ENCODE measurements at places on chromosomes 2 and 18.

- no peak for DNase-seq
These were observed 72.0 kb downstream of the RIF1 start for GRCh38 chr2:151481744-151482143.

DNA sequence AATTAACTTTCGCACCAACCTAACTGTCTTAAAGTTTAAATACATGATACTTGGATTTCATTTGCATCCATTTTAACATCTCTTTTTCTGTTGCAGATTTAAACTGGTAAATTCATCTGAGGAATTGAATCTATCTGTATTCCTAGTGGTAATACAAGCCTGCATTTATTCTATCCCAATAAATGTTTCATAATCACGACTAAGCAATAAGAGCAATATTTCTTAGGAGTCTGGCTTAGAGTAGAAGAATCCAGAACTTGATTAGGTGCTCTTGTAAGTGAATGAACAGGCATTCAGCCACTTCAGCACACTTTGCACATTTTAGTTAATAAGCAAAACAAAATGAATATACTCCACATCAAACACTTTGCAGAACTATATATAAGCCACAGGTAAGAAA is 27.0 kb downstream of the MSH6 start:
- no peak for DNase-seq

DNA sequence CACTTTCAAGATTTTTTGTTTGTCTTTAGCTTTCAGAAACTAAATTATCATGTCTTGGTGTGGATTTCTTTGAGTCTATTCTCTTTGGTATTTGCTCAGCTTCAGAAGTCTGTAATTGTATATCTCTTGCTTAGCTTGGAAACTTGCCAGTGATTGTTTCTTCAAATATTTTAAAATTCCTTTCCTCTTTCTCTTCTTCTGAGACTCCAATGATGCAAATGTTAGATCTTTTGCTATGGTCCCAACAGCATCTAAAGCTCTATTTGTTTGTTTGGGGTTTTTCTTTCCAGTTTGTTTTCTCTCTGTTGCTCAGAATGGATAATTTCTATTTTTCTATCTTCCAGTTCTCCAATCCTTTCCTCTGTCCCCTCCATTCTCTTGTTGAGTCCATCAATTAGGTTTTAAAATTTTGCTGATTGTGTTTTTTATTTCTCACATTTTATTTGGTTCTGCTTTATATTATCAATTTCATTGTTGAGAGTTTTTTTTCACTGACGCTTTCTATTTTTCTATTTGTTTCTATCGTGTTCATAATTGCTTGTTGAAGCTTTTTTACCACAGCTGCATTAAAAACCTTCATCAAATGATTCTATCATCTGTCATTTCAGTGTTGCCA is 81.5 kb upstream of the DAPL1 start:
- DNase-seq = no peak

- DNase-seq = no peak
These were observed 14.7 kb upstream of the SP3 start for GRCh38 chr2:173979751-173980351.

DNA sequence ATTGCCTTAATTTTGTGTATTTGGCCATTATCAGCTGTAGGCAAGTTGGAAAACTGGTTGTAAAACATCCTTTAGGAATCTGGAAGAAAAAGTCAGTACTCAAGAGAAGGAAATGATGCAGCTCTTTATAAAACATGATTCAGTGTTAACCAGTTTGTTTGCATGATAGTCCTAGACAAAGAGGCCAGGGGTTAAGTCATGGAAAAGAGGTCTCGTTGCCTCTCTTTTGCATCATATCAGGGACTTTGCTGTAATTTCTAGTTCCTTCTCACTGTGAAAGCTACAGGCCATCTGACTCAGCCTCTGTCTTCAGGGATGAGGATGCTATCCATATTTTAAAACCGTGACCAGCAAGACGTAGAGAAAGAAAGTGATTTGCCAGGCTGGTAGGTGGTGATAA is 38.0 kb downstream of the NPAS2 start:
- no peak for DNase-seq

DNA sequence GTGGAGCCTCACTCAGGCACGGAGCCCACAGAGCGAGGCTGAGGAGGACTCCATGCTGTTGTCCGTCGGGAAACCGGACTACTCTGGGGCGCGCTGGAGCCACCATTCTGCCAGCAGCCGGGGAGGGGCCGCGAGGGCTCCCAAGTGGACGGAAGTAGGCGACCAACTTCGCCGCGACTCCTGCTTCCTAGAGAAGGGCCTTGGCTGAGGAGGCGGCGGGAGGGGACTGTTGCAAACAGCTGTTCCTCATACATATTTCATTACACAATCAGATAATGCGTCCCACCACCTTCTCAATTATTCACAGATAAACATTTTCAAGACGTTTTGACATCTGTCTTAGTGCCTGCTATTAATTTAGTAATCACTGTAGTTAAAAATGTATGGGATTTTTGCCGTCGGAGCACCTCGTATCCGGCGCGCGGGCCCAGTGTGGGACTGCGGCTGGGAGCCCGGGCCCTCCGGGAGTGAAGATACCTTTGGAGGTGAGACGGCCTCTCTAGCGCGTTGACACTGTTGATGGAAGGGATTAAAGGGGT is 11.7 kb upstream of the SIX3 start:
- DNase-seq = no peak

- DNase-seq = no peak
These were observed 7.8 kb upstream of the SEMA4C start for GRCh38 chr2:96877631-96878092.

- DNase-seq = no peak
These were observed 93.5 kb downstream of the NFATC1 start for GRCh38 chr18:79489051-79489898.

DNA sequence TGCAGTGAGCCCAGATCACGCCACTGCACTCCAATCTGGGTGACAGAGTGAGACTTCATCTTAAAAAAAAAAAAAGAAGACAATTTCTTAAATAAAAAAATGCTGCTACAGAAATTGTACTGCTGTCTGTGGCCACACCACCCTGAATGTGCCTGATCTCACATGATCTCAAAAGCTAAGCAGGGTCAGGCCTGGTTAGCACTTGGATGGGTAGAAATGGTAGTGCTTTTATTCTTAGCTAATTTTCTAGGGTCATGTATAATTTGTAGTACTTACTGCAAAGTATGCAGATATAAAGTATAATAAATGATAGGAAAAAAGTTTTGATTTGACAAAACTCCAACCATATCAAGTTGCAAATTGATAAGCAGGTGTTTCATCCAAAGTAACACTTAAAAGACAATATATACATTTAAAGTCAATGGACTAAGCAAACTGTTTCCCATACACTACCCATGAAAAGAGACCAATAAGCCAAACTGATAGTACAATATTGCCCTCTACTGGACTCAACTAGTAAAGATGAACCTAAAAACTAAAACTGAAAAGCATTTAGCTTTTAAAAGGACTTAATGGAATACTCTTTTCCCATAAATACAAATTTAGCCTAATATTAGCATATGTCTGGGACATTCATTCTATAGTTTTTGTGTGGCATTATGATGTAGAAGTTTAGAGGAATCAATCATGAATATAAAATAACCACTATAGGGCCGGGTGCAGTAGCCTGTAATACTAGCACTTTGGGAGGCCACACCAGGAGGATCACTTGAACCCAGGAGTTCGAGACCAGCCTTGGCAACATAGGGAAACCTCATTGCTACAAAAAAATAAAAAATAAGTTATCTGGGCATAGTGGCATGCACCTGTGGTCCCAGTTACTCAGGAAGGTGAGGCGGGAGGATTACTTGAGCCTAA is 18.6 kb upstream of the PEX13 start:
- peak; percentile 47 for DNase-seq

- DNase-seq = no peak
These were observed 325.2 kb downstream of the DYSF start for GRCh38 chr2:71778514-71778913.

DNA sequence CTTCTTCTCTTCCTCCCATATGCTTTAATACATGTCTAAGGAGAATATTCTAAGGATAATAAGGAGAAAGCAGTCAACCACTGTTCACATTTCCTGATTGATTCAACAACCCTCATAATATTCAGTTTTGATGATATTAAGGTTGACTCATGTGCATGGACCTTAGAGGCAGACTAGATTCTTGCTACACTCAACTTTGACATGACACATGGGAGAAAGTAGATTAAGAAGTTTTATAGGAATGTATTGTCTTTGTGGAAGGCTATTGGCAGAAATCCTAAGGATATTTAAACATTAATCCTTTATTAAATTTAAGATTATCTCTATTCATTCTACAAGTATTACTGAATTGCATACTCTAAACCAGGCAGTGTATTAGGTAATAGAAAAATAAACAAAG is 309.1 kb upstream of the CYRIA start:
- DNase-seq = no peak

GRCh38 chr2:238155051-238155760 is 3.6 kb upstream of the ERFE start:
- no peak for DNase-seq

- no peak for DNase-seq
These were observed 16.2 kb upstream of the FHL2 start for GRCh38 chr2:105415007-105415406.

- DNase-seq = peak; percentile 59
These were observed 436.6 kb upstream of the NRP2 start for GRCh38 chr2:205245652-205246051.

GRCh38 chr2:64283006-64283570 is 138.9 kb upstream of the PELI1 start:
- no peak for DNase-seq

GRCh38 chr18:43396266-43396665 is 119.0 kb upstream of the SYT4 start:
- no peak for DNase-seq

DNA sequence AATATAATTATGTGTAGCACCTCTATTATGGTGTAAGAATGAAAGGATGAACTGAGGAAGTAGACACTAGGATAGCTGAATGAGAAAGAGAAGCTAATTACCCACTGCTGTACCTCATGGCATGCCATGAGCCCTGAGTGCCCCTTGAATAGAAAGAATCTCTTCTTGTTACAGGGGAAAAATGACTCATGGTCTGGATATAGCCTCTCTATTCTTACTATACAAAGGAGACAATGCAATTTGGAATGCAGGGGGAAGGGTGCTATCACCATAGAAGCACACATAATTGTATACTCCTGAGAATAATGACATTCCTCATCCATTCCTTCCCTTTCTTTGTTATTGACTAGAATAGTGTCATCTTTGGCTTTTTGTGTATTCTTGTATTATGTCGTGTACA is 385.2 kb downstream of the CDH7 start:
- DNase-seq = no peak

DNA sequence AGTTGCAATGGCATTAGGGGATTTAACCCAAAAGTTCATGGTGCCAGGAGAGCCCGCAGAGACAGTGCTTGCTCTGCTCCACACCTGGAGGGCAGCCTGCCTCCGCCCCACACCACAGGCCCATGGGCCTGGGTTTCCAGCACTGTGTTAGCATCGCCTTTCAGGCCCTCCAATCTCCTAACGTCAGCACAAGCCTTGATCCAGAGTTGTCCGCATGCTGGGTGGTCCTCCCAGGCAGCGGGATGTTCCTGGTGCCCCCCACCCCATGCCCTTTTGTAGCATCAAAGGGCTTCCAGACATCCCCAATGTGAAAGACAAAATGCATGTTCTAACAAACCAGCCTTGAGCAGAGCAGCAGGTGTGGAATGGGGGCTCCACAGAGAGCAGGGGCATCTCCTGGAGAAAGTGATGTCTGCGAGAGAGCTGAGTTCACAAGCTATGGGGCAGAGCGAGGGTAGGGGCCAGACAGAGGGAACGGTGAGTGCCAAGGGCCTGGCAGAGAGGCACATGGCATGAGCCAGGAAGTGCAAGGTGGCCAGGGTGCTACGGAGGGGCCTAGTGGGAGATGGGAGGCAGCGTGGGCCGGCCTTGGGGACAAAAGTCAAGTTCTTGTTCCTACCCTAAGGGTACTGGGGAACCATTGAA is 119.2 kb downstream of the CYP26B1 start:
- DNase-seq = no peak

DNA sequence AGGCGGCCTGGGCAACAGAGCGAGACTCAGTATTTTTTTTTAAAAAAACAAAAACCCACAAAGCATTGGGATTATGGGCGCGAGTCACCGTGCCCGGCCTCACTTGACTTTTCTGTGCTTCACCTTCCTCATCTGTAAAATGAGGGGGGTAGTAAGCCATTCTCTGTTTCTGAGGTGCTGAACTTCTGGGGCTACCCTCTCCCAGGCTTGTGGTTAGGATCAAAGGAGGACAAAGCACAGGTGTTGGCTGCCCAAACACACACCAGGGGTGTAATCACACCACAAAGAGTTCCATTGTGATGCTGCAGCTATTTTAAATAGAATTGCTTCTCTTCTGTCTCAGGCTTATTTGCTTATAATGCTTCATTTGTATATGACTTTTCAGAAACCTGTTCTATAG is 35.8 kb upstream of the INHBB start:
- DNase-seq = no peak

- no peak for DNase-seq
These were observed 64.4 kb upstream of the FOSL2 start for GRCh38 chr2:28327956-28328922.

GRCh38 chr2:159227467-159227866 is 59.0 kb downstream of the WDSUB1 start:
- no peak for DNase-seq

DNA sequence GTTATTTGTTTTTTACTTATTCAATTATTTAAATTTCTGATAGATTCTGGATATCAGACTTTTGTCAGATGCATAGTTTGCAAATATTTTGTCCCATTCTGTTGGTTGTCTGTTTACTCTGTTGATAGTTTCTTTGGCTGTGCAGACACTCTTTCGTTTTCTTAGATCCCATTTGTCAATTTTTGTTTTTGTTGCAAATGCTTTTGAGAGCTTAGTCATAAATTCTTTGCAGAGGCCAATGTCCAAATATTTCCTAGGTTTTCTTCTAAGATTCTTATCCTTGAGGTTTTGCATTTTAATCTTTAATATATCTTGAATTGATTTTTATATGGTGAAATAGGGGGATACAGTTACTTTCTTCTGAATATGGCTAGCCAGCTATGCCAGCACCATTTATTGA is 112.7 kb upstream of the SESTD1 start:
- DNase-seq = no peak

DNA sequence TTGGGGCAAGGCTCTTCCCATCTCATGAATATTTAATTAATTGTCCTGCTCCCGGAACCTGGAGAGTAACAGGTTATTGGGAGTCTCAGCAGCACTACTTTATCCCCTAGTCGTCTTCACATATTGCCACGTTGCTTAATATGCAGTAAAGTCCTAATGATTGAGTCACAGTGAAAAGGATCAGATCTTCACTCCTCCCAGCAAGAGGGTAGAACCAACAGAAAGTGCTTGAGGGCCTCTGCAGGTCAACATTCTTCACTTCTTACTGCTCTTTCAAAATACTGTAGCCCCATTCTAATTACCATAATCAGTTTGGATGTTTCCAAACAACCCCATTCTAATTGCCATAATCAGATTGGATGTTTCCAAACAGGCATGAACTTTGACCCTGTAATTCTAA is 801.0 kb downstream of the LRRTM4 start:
- DNase-seq = no peak

DNA sequence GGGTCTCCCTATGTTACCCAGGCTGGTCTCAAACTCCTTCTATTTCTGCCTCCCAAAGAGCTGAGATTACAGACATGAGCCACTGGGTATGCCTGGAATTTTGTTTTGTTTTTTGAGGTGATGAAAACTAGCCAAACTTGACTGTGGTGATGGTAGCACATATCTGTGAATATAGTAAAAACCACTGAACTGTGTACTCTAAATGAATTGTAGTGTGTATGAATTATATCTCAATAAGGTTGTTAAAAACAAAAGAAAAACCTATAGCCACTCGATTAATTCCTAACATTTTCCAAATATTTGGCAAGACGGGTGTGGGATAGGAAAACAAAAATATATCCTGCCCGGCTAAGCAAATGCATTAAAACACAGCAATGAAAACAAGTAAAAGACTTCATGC is 1302.3 kb upstream of the CHAC2 start:
- DNase-seq = no peak

Data from hindlimb muscle (tissue), 1 donor.